SHP77 treated with DMSO at 0.1 percent for 48 hours (cell line): ENCODE measurements at places on chromosomes 3 and 15.

GRCh38 chr3:182138393-182138792, 426.7 kb downstream of the SOX2 start:
- no peak for DNase-seq

DNA sequence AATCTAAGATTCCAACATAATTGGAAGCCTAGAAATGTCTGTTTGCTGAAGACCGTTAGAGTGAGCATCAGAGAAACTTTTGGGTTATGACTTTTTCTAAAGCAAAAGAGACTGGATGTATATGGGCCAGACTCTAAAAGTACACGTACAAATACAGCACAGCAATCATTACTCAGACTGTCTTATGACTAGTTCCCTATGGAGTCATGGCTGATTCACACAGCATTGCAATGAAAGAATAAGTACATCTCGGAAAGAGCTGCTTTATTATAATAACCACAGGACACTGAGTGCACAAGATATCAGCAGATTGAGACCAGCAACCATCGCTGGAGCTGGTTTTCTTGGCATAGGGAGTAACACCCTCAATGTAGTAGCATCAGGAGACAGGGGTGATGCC, 618.6 kb downstream of the NLGN1 start:
- DNase-seq = no peak

- DNase-seq = no peak
Observed at GRCh38 chr3:102237181-102237580, 197.6 kb upstream of the ZPLD1 start.

- no peak for DNase-seq
Observed at GRCh38 chr3:147843331-147843730, 434.2 kb downstream of the ZIC1 start.
